ENCODE measurements at places on chromosomes 7 and 10. TPM values are rescaled to one million over a fixed set of nuclear protein-coding genes. Genes with fewer than 3 reads are reported as not detected.
A peak's percentile ranks its signal among the peaks of the same experiment; 100 is the strongest.

VPS50 gene
- 30.2 TPM for total RNA-seq

ZPBP gene
- total RNA-seq, result not detected

CACNA2D1 gene
- 10.3 TPM for total RNA-seq

PTF1A gene
- total RNA-seq, result not detected

ADGRA1 gene
- total RNA-seq, result not detected

SORCS1 gene
- 0.23 TPM for total RNA-seq

ZNF853 gene
- 5.2 TPM for total RNA-seq

SPDYE5 gene
- total RNA-seq, result not detected

GRCh38 chr7:2966466-2967078 is 77.1 kb downstream of the CARD11 start:
- peak; percentile 21 for DNase-seq

DNA sequence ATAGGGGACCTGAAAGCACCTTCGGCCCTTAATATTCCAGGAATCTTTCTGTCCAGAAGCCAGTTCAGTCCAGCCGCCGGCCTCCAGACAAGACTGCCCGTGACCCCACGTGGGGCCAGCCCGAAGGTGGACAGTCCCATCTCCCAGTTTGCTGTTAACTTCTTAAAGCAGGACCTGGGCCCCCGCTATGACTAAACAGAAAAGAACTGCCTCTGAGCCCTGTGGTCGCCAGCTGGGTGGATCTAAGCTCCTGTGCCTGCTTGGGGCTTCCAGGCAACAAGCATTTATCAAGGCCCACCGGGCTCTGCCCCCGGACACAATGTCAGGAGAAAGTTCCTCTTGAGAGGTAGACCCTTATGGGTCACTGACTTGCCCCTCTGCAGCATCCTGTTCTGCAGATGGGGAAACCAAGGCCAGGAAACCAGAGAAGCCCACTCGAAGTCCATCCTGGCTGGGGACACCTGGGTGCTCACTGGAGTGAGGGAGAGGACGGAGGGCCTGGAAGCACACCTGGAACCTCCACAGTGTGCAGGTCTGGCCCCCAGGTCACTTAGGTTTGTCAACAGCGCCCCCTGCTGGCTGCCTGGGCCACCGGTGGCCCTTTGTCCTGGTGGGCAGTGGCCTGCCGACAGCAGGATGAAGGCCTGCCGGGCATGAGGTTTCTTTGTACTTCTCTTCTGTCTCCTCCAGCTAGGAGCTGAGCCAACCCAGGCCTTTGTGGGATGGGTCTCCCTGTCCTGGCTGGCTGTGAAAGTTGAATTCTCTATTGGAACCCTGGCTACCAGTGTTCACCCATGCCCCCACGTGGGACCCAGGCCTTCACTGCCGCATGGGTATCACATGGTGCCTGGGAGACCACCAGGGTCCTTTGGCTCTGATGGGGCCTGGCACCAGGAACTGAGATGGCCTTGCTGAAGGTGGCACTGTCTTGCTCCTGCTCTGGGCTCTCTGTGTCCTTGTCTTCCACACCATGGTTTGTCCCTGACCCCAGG is 128.0 kb downstream of the ZMIZ1 start:
- DNase-seq, result peak; percentile 90

DNA sequence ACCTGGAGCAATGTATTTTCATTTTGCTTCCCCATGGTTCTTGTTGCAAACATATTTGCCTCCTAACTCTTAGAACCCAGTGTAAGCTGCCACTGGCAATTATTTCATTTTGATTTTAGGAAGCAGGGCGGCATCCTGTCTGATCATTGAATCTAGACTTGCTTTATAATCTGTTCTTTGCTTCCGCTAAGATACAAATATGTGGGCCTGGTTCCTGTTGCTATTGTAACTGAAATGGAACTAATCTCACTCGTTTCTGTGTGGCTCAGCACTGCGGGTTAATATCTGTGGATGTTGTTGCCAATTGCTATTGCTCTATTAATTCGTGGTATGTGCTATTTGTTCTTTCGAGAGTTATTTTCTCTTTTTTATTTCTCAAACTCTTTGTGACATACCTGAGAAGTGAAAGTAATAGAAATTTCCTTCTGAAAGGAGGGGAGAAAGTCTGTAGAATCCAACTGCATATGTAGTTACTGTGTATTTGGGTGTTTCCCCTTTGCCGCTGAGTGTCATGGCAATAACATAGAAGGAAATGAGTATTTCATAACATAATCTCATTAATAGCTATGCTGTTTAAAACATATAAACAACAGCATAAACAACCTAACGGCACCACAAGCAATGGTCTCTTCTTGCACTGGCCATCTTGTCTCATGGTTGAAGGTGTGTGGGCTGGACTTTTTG is 62.4 kb downstream of the FZD1 start:
- DNase-seq, result no peak

- DNase-seq, result no peak
Observed at GRCh38 chr7:143042159-143042789, 9.9 kb upstream of the OR6V1 start.

DNA sequence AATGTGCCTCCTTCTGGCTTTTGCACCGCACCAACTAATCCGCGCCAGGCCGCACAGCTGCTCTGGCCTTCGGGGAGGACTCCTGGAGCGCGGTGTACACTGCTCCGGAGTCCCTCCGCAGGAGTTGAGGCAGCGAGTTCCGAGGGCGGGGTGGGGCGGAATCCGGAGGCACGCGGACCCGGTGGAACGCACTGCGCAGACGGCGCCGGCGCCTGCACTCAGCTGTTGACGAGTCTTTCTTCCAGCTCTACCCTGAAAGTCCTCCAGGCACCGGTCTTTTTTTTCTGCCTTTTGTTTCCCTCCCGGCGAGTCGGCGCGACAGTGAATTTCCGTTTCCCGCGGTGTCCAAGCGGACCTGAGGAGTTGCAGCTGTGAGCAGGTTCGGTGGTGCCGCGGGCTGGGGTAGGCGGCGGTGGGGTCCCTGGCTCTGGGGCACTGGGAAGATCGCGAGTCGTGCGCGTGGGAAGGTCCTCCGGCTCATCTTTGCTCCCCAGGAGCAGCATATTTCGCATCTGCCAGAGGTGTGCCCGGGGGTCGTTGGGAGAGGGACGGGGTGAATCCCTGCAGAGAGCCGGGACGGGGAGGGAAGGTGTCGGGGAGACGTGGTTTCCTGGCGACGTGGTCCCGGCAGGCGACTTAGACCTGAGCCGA is 44.1 kb downstream of the SFTPD start:
- DNase-seq, result peak; percentile 91

DNA sequence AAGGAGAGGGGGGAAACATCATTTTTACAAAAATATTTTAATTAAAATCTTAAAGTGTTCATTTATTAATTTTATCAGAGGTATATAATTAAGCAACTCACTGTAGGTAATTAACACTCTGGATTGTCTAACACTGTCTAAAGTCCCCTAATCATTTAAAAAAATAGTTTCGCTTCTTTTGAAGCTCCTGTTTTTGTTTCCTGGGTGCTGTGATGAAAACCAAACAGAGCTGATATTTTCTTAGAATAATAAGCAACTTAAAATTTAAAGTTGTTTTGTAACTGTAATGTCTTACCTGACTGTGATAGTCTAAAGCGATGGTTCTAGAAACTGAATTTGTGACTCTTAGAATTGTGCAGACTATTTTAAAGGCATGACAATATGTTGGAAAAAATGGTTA is 961.0 kb downstream of the GATA3 start:
- DNase-seq, result no peak

- no peak for DNase-seq
Observed at GRCh38 chr10:80553436-80553835, 15.7 kb downstream of the SH2D4B start.

DNA sequence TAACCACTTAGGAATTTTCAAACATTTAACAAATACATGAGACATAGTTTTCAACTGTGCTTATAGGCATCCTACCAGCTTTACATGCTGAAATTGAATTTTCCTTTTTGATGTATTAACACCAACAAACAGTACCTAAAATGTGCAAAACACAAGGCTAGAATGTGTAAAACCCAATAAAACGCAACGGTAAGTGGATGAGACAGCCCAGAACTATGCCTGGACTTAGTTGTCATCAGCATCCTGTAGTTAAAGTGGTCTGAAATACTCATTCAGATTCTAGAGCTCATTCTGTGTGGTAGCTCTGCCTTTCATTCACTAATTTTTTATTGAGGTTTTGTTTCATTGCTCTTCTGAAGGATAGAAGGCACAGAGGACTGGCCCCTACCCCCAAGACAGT is 137.1 kb downstream of the BMPER start:
- no peak for DNase-seq

GRCh38 chr7:5339955-5340354 is 57.2 kb downstream of the SLC29A4 start:
- no peak for DNase-seq

DNA sequence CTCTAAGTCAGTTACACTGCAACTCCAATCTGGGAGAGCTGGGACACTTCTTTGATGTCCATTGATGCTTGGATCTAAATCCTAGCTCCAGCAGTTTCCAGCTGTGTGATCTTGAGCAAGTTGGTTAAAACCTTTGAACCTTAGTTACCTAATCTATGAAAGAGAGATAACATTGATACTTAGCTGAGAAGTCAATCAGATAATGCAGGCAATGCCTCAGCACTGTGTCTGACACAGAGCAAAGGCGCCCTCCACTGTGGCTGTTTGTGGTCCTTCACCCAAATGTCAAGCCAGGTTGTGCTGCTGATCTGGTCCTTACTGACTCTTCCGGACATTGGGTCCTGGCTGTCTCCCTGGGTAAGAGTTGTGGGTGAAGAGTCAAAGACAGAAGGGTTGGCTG is 20.2 kb downstream of the DNTT start:
- DNase-seq, result no peak

DNA sequence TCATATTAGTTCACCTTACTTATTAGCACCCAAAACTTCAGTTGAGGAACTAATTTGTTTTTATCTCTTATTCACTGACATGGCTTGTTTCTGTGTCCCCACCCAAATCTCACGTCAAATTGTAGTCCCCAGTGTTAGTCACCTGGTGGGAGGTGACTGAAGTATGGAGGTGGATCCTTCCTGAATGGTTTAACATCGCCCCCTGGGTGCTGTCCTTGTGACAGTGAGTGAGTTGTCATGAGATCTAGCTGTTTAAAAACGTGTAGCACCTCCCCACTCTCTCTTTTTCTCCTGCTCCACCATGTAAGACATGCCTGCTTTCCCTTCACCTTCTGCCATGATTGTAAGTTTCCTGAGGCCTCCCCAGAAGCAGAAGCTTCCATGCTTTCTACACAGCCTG is 75.0 kb upstream of the HECTD2 start:
- DNase-seq, result no peak

- no peak for DNase-seq
Observed at GRCh38 chr7:110407706-110408105, 683.2 kb upstream of the LRRN3 start.

DNA sequence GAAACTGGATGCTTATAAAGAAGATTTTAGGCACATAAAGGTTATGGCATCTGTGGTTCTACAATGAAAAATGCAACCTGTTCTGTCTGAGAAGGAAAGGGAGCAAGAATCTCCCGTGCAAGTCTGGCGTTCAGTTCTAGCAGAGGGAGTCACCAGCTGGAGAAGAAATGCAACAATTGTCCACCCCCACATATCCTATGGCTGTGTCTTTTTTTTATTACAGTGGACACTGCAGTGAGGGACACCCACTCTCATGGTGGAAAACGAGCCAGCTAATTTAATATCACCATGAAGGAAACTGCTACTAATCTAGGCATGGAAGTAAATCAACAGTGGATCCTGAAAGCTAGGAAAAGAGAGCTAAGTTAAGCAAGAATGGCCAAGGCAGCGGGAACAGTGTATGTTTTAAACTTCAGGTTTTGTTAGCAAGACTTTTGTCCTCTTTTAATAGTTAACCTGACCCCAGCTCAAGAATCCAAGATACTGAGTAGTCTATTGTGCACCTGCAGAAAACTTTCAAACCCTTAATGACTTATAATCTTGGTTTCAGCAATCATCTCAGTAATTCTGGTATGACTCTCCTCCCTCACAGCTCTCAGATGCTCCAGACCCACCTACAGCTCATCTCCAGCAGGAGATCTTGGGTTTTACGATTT is 149.3 kb downstream of the FGFR2 start:
- no peak for DNase-seq

DNA sequence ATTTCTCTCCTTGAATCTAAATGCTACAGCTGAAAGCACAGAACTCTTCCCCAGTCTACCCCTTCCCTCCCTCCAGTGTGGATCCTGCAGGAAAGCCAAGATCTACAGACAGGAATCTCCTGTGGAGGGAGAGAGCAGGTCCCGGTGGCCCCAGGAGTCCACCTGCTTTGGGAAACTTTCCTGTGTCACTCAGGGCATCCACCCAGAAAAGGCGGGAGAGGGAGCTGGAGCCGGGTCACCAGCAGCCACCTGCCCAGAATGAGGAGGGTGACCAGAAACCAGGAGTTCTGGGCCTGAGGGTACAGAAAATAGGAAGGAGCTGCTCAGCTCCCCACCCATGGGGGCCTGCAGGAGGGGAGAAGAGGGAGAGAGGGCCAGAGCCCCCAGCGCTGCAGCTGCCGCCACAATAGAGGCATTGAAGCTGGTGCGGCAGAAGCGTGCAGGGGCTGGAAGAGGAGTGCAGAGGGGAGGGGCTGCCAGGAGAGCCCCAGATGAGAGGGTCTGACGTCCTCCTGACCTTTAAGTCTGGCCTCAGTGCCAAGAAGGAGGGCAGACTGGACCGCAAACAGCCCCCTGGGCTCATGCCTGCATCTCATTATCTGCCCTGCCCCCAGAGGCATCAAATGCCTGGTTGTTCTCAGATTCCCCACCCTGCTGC is 56.3 kb upstream of the TMEM72 start:
- DNase-seq, result no peak

GRCh38 chr7:134031835-134032617 is 95.1 kb upstream of the LRGUK start:
- DNase-seq, result no peak

DNA sequence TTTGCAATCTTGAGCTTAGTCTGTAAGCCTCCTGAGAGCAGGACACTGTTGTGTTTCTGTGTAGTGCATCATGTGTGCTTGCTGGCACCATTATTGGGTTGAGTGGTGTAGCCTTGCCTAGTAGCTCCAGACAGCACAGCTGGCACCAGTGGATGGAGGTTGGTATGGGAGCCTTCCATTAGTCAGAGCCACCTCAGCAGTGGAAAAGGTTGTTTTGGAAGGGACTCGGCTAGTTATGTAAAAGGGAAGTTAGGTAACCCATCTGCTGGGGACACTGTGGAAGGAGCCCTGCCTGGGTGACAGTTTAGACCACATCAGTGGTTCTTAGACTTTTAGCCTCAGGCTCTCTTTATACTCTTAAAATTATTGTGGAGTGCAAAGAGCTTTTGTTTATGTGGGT is 16.3 kb downstream of the MINDY4 start:
- no peak for DNase-seq

DNA sequence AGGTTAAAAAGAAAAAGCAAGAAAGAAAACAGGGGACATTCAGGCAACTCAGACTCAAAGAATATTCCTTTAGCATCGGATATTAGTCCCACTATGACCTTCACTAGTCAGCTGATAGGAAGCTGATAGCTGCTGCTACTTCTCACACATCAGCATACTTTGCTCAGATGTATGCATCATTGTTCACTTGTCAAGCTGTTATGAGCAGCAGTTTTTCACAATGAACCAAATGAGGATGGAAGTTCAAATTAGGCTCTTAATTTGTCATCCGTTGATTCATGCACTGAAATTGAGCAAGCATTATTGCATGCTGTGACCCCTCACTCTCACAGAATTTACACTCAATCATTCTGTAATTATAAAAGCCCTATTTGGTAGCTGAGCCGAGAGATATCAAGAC is 257.7 kb downstream of the SNX13 start:
- no peak for DNase-seq

GRCh38 chr10:52729271-52730104 is 43.1 kb downstream of the MBL2 start:
- DNase-seq, result no peak

- no peak for DNase-seq
Observed at GRCh38 chr7:51025668-51026067, 243.0 kb upstream of the GRB10 start.

All from upper lobe of right lung (tissue), 1 donor.